ENCODE measurements at places on chromosomes 6 and 20. TPM values are rescaled to one million over a fixed set of nuclear protein-coding genes. Genes with fewer than 3 reads are reported as not detected.

- no peak for DNase-seq
These were observed 581.2 kb upstream of the ADGRB3 start for GRCh38 chr6:68053805-68054373.

GRCh38 chr20:24245094-24245493, 224.3 kb upstream of the SYNDIG1 start:
- no peak for DNase-seq

- no peak for DNase-seq
These were observed 162.3 kb downstream of the TPBG start for GRCh38 chr6:82525775-82526495.

The RNF182 gene
- 0.90 TPM for polyA plus RNA-seq

The APOM gene
- 2.2 TPM for polyA plus RNA-seq

The DNAH8 gene
- polyA plus RNA-seq, result 0.01 TPM

Measured in lung (tissue), 17 donors.